ENCODE measurements at places on chromosomes 5 and 9.
A peak's percentile ranks its signal among the peaks of the same experiment; 100 is the strongest.

- DNase-seq: peak; percentile 56
Observed at GRCh38 chr9:133144142-133144903, 19.4 kb downstream of the GBGT1 start.

GRCh38 chr9:111013707-111014106, 24.6 kb downstream of the LPAR1 start:
- no peak for DNase-seq

- DNase-seq: no peak
Observed at GRCh38 chr5:122385286-122385685, 73.2 kb downstream of the SNCAIP start.

- no peak for DNase-seq
Observed at GRCh38 chr5:123131551-123132204, 42.6 kb downstream of the PRDM6 start.

DNA sequence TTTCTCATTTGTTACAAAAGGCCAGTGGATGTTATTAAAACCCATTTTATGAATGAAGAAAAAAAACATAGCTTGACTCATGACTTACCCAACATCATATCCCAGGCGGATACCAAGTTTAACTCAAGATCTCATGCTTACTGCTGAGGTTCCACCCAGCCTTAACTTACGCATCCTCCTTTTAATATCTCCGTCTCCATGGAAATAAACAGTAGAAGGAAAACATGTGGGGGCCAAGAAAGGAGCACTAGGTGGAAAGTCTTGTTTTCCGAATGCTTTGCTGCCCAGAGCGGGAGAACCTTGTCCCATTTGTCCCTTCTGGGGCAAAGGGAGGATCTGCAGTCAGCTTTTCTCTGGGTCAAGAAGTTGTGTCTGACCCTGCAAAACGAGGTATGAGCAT, 44.1 kb downstream of the ANGPTL2 start:
- no peak for DNase-seq

GRCh38 chr5:54883374-54884194, 101.8 kb downstream of the ESM1 start:
- DNase-seq: no peak

DNA sequence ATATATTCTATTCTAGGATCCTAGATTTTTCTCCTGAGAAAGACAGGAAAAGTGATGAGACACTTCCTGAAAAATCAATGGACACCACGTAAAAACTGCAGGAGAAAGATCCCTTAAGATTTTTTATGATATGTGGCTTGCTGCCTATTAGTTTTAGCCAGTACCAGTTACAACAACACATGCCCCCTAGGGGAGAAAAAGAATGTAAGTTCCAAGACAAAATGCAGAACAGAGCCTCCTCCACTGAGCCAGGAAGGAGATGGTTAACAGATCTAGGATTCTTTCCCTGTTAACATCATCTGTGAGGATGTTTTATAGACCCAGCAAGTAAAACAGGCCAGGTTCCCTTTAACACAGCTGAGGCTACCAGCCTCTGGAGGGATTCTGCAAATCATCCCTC, 574.7 kb downstream of the TLE4 start:
- DNase-seq: no peak

- no peak for DNase-seq
Observed at GRCh38 chr5:163596608-163597315, 91.3 kb downstream of the MAT2B start.

DNA sequence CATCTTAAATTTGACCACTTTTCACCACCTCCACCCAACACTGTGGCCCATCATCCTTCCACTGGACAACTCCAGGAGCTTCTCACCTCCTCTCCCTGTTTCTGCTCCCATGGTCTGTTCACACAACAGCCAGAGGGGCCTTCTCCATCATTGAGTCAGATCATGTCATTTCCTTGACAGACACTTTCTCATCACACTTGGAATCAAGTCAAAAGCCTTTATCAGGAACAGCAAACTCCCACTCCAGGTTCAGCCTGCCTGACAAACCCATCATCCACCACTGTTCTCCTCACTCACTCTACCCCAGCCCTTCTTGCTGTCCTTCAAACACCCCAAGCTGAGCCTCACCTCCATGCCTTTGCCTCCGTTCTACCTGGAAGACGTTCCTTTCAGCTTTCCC, 78.4 kb upstream of the ADRA1B start:
- DNase-seq: no peak

- no peak for DNase-seq
Observed at GRCh38 chr5:10481241-10481935, 39.7 kb downstream of the ROPN1L start.

DNA sequence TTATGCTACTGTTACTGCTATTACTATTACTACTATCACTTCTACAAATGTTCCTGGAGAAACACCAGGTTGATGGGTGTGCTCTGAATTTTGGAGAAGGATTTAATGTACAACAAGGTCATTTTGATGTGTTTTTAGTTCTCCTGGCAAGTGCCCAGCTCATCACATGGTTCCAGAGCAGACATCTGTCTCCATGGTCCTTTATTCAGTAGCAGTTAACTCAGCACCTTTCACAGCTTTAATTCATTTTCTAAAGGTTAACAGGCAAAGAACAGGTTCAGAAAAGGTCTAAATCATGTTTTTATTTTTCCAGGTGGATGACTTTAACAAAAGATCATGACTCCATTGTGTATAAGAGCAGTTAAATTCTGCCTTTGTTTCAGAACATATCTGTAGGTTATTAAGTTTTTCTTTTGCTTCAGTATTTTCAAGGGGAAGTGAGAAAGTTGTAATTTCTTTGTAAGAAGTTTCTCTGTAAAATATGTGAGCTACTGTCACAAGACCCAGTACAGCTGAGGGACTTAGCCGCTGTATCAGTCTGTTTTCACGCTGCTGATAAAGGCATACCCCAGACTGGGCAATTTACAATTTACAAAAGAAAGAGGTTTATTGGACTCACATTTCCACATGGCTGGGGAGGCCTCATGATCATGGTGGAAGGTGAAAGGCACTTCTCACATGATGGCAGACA, 41.9 kb downstream of the MTRR start:
- no peak for DNase-seq

DNA sequence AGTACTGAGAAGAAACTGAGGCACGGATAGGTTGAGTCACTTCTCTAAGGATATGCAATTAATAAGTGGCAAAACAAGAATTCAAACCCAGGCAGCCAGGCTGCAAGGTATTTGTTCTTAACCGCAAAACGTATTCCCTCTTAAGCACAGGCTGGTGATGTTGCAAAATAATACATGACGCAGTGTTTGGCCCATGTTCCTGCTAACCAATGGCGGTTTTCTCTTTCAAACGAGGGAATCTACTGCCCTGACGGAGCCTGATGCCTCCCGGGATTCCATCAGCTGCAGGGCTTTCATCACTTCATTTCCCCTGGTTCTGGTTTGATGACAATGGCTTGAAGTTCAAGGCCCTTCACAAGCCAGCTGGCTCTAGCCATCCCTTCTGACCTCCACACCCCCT, 154.8 kb downstream of the SLIT3 start:
- no peak for DNase-seq

DNA sequence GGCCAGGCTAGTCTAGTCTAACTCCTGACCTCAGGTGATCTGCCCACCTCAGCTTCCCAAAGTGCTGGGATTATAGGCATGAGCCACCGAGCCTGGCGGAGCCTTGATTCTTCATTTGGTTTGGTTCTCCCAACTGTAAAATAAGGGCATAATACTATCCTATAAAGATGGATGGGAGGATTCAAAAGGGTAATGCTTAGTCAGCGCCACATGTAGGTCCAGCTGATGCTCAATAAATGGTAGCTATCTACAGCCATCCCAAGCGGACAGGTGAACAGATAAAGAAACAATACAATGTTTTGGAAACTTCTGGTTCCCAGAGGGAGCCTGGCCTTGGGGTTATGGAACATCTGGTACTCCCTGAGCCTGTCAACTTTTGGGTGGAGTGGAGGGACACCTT, 13.6 kb upstream of the SET start:
- no peak for DNase-seq

GRCh38 chr5:103356350-103357091, 98.0 kb downstream of the MACIR start:
- no peak for DNase-seq

DNA sequence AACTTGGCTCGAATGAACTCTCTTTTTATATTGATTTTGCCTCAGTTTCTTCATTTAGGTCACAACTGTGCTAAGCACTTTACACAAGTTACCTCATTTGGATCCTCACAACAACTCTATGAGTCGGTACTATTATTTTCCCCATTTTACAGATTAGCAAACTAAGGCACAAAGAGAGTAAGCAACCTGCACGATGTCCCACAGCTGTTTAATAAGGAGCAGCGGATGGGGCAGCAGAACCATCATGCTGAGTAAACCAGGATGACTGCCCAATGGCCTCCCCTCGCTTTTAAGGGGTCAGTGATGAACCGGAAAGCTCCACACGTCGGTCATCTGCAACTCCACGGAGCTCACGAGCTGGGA, 607 bp downstream of the PRELID2 start:
- DNase-seq: no peak

DNA sequence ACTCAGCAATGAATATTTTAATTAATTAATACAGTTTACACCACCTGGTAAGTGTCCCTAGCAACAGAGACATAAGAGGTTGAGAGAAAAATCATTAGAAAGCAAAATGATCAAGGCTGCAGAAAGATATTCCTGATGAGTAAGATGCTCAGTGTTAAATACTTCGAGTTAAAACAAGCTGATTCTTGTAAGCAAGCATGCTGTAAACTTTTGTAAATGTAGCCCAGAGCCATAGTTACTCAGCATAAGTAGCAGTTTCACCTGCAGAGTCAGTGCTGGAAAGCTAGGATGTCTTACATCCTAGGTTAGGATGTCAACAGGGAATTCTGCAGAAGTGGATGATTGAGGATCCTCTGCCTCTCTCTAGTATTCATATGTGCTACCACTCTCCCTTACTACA, 4.2 kb downstream of the PRKACG start:
- no peak for DNase-seq

DNA sequence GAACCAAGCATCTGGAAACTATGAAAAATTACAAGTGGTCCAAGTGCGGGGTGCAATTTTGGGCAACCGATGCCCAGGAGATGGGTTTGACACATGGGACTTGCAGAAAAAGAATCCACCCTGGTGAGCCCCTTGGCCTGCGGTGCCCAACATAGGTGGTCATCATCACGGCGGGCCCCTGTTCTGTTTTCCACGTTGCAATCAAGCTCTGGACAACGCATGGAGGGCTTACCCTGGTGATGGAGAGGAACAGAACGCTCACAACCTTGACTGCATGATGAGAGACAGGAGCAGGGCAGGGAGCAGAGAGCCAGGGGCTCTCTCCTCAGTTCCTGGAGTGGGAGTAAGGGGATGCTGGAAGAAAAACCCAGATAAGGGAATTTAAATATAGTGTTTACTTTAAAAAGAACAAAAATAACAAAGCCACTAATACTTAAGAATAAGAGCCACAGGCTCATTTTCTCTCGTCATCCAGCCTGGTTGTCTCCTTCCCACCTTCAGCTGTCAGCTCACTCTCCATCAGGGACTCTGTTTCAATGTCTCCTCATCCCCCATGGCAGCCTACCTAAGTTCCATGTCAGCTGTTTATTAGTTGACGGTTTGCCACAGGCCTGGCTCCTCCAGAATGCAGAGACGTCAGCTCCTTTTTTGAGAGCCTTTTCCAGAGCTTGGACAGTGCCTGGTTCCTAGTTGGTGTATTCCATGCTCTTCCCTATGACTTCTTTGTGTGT, 172.1 kb downstream of the GADD45G start:
- no peak for DNase-seq

DNA sequence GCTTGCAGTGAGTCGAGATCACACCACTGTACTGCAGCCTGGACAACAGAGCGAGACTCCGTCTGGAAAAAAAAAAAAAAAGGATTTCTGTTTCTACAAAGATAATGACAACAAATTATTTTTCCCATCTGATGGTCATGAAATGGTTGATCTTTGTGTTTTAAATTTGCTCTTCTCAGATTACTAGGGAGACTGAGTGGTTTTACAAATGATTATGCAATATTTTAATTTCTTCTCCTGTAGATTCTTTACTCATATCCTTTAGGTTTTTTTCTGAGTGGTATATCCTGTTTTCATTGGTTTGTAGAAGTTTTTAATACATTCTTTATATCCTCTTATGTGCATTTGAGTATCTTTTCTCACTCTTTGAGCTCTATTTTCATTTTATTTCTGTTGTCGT, 20.6 kb upstream of the AUH start:
- DNase-seq: no peak

- DNase-seq: no peak
Observed at GRCh38 chr5:54517174-54517511, 416 bp upstream of the SNX18 start.

DNA sequence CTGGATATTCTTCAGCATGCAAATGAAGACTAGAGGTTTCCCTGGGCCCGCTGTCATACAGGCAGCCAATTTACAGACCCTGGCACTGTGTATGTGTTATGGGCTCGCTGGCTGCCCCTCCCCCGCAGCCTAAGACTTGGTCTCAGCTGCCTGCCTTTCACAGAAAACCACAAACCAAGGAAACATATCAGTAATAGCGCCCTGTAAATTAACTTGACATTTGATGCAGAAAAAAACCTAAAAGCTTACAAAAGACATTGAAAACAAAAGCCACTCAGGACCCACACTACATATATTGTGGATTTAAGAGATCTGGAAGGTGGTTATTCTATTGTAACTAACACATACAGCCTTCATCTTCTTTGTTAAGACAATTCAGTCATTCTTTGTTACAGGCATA, 287.0 kb upstream of the TMEM161B start:
- DNase-seq: no peak

DNA sequence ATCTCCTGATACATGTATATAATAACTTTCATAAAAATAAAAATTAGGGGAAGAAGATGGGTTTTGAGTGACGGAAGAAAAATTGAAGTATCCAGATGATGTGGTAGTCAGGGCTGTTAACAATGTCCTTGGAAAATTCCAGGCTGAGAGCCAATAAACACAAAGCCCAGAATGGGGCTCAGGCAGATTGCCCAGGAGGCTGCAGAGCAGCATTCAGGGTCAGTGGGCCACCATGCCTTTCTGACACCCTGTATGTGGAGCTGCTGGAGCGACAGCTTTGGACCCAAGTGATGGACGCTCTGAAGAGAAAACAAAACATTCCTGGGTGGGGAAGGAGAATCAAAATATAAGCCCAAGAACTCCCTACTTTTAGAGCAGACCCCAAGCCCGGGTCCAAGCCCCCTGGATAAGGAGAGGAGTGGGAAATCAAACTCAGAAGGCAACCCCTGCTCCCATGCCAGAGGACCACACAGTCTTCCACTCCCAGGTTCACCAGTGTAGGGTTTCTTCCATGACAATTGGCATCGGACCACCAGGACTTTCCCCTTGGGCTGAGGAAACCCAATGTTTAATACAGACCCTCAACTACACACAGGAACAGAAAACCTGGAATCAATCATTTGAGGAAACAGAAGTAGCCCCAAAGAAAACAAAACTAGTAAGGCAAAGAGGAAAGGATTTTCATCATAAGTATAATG, 45.7 kb upstream of the SPATA31C2 start:
- DNase-seq: no peak

GRCh38 chr9:22395687-22396141, 50.9 kb upstream of the DMRTA1 start:
- DNase-seq: peak; percentile 88

- DNase-seq: peak; percentile 44
Observed at GRCh38 chr5:107538331-107538730, 132.4 kb downstream of the EFNA5 start.
